ENCODE measurements at places on chromosomes 11 and 22.
A peak's percentile ranks its signal among the peaks of the same experiment; 100 is the strongest.

- DNase-seq: no peak
Measured at GRCh38 chr11:70112017-70112434, 33.9 kb downstream of the ANO1 start.

- DNase-seq: no peak
Measured at GRCh38 chr11:60902625-60903024, 3.8 kb downstream of the PRPF19 start.

DNA sequence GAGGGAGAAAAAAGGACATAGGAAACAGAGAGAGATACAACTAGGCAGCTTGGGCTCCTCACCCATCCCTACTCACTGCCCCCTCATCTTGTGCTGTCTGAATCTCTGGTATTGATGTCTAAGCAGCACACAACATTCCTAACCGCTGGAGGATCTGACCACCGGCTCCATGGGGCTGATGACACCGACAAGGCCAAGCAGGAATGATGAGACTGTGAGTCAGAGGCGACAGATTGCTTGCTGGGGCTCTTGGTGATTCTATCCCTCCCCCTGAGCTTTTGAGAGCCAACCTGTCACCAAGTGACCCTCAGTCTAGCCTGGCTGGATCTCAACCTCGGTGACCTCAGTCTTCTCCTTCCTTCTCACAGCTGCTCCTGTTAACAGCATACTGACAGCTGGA, 13.8 kb downstream of the PAMR1 start:
- no peak for DNase-seq

- DNase-seq: peak; percentile 67
Measured at GRCh38 chr11:72446929-72447769, 12.8 kb upstream of the CLPB start.

GRCh38 chr11:1203505-1204271, 19.2 kb upstream of the MUC5B start:
- no peak for DNase-seq

- no peak for DNase-seq
Measured at GRCh38 chr11:28038775-28039174, 69.2 kb downstream of the KIF18A start.

DNA sequence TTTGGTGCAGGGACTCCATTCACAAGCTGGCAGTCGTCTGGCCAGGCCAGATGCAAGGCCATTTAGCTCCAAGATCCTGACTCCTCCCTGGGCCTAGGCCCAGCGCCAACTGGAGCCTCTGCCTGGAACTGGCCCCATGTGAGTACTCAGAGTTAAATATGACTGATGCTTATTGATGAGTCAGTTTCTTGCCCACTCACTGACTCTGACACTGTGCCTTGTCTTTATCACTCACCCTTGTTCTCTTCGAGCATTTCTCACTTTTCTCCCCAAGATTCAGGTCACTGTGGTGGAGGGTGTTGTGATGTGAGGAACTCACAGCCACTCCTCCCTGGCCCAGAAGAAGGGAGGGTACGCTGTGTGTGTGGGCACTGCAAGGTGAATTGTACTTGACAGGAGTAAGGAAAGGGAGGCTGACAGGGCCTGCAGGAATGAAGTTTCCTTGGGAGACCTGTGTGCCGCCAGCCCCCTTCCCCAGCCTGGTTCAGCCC, 23.2 kb upstream of the ST3GAL4 start:
- no peak for DNase-seq

GRCh38 chr11:16043617-16044016, 312.7 kb downstream of the SOX6 start:
- DNase-seq: no peak

GRCh38 chr11:41978945-41979344, 519.5 kb upstream of the LRRC4C start:
- DNase-seq: no peak

- DNase-seq: no peak
Measured at GRCh38 chr22:42562279-42562678, 8.5 kb downstream of the SERHL2 start.

GRCh38 chr11:7892059-7892699, 38.9 kb downstream of the OR10A6 start:
- DNase-seq: peak; percentile 62

- DNase-seq: no peak
Measured at GRCh38 chr22:22024440-22024839, 41.9 kb upstream of the TOP3B start.

- DNase-seq: no peak
Measured at GRCh38 chr11:64387916-64388315, 29.0 kb downstream of the RPS6KA4 start.

DNA sequence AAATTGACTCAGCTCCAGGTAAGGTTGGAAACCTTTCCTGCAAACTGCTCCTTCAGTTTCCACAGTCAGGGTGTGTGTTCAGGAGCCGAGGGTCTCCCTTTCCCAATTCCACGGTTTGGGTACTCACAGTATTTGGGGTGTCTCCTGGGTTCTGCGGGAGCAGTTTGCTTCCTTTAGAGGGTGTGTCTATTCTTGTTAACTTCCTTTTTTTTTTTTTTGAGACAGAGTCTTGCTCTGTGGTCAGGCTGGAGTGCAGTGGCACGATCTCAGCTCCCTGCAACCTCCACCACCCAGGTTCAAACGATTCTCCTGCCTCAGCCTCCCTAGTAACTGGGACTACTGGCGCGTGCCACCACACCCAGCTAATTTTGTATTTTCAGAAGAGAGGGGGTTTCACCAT, 251.4 kb downstream of the LUZP2 start:
- no peak for DNase-seq

GRCh38 chr22:32570501-32570900, 95.9 kb downstream of the FBXO7 start:
- DNase-seq: no peak

GRCh38 chr11:75667255-75667830, 1.5 kb downstream of the MAP6 start:
- peak; percentile 43 for DNase-seq

GRCh38 chr22:36541831-36542411, 13.0 kb upstream of the EIF3D start:
- no peak for DNase-seq

- DNase-seq: no peak
Measured at GRCh38 chr11:47496808-47497207, 47.9 kb upstream of the RAPSN start.

DNA sequence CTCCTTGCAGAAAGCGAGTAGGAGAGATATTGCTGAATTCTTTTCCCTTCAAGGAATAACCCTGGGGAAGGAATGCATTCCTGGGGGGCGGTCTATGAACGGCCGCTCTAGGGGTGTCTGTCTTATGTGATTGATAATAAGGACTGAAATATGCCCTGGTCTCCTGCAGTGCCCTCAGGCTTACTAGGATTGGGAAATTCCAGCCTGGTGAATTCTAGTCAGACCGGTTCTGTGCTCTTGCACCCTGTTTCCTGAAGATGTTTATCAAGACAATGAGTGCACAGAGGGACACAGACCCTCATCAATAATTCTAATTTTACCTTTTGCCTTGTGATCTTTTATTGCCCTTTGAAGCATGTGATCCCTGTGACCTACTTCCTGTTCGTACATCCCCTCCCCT, 140.7 kb downstream of the LUZP2 start:
- DNase-seq: no peak

DNA sequence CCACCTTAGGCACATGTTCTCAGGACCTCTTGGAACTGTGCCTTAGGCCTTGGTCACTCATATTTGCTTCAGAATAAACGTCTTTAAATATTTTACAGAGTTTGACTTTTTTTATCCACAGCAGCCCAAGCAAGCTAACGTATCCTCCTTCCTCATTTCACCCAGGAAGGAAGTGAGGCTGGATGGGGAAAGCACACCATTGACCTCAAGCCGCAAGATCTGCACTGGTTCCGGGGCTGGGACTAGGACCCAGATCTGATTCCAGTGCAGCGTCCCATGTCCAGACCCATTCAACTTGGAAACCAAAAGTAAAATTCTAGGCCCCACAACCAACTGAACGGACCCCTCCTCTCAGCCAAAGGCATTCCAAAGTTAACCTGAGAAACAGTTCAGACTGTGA, 2.4 kb upstream of the LGALS12 start:
- DNase-seq: no peak

GRCh38 chr11:95296165-95296564, 65.2 kb upstream of the SESN3 start:
- DNase-seq: no peak

- no peak for DNase-seq
Measured at GRCh38 chr11:88744140-88744539, 321.6 kb downstream of the GRM5 start.

DNA sequence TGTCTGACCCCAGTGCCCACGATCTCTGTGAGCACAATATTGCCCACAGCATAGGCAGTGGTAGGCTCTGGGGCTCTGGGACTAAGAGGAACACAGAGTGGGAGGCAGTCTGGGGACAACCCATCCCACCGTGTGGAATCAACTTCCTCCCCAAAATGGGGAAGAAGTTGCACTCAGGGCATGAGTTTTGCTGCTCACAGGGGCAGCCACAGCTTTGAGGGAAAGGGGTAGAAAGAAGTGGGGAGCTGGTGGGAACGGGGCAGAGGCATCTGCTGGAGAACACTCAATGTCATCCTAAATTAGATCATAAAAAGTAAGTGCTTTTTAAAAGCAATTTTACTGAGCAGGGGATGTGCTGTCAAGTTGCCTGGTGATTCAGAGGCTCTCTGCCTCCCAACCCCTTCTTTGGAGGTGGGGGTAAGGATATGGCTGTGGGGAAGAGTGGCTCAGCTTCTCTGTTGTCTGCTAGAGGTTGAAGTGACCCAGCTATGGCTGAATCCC, 233.8 kb upstream of the NCAM1 start:
- no peak for DNase-seq

- DNase-seq: no peak
Measured at GRCh38 chr11:86517557-86517956, 142.9 kb downstream of the CCDC81 start.

- no peak for DNase-seq
Measured at GRCh38 chr22:47780281-47780875, 1017.9 kb downstream of the TBC1D22A start.

DNA sequence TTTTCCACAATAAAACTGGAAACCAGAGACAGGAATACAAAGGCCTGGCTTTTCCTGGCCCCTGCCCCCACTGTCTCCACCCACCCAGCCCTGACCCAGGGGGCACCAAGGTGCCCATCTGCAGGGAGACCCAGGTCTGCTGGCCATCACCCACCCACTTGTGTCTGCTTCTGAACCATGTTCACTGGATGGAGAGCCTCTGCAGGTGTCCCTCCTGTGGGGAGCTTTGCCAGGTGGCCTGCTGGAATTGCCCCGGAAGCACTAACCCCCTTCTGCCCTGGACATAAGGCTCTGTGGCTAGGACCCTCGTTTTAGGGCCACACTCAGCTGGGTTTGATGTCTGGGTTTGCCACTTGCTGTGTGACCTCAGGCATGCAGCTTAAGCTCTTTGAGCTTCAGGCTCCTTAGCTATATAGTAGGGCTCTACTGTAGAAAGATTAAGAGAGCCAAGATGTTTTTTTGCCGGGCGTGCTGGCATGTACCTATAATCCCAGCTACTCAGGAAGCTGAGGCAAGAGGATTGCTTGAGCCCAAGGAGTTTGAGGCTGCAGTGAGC, 3.9 kb downstream of the SCARF2 start:
- DNase-seq: no peak

GRCh38 chr11:45543808-45544422, 121.5 kb downstream of the CHST1 start:
- DNase-seq: no peak

GRCh38 chr22:39188809-39189208, 36.3 kb upstream of the CBX7 start:
- no peak for DNase-seq

Measured in G401 (cell line).